ENCODE measurements at places on chromosomes 5 and 9. TPM values are rescaled to one million over a fixed set of nuclear protein-coding genes. Genes with fewer than 3 reads are reported as not detected.

GRCh38 chr5:21686706-21687105, 1166.4 kb downstream of the CDH12 start:
- DNase-seq, result no peak

GRCh38 chr9:131709771-131710431, 30.0 kb downstream of the RAPGEF1 start:
- no peak for DNase-seq

GRCh38 chr9:133707065-133707762, 30.9 kb downstream of the SARDH start:
- DNase-seq, result no peak

- DNase-seq, result no peak
Observed at GRCh38 chr9:91746904-91747303, 203.1 kb downstream of the ROR2 start.

- DNase-seq, result no peak
Observed at GRCh38 chr9:133225171-133226011, 16.3 kb upstream of the OBP2B start.

GRCh38 chr5:132109494-132110053, 36.0 kb downstream of the CSF2 start:
- DNase-seq, result no peak

DNA sequence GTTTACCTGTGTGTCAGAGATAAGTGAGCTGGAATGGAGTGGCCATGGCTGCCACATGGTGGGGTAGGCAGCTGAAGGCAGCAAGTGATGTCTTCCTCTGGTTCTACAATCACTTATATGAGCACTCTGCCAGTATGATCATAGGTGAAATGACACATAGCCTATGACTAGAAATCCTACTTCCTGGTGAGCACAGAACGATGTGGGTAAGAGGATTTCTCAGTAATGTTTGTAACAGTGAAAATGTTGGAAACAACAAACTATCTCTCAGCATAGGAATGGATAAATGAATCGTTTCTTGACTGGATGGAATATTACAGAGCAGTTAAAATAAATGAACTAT, 187.0 kb upstream of the S1PR3 start:
- DNase-seq, result no peak

DNA sequence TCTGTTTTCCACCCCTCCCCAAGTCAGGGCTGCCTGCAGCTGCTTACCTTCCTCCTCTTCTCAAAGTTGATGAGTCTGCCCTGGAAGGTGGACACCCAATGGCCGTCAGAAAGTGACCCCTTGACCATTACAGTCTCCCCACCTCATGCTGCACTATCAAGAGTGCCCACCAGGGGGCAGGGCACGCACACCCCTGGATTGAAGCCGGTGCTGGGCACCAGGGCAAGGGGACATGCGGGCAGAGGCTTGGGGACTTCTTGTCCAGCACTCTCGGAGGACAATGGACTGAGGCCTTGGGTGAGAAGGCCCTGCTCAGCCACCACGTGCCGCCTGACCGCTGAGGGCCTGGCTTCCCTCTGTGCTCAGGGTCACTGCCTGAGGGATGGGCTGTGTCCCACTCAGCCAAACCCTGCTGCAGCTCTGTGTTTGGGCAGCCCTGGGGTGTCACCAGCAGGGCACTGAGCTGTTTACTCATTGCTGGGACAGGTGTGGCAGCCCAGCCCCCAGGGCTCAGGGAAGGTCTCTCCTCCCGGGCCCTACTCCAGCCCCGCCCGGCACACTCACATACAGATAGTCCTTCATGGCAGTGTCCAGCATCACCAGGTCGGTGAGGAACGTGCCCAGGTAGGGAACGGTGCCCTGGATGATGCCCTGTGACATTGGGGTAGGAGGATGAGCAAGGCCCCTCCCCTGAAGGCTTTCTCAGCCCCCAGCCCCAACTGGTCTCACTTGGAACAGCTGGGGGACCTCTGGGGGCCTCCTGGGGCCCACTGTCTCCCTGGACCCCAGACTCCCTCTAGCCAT, 17.7 kb downstream of the RALGDS start:
- peak; percentile 72 for DNase-seq

DNA sequence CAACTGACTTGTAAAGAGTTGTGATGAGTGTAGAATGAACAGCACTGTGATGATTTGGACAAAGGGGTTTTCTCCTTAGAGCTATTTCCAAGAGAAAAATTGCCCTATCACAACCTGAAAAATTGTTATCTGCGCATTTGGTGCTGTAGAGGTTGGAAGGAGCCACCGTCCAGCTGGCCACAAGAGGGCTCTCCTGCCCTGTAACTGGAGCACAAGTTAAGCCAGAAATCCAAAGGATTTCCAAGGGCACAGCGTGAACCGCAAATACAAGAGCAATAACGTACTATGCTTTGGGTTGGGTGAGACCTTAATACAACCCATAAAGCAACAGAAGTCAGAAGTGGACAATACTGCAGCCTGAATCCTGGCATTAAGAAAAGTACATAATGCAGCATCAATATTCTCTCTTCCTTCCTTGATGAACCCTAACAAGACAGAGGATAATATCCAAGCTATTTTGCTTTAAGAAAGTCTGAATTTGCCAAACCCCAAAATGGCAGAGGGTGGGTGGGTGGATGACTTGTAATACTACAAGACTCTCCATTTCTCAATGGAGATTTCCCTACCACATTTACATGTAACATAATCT, 56.8 kb upstream of the SMIM32 start:
- peak; percentile 49 for DNase-seq

- peak; percentile 97 for DNase-seq
Observed at GRCh38 chr9:137435980-137436760, 5.0 kb downstream of the ENTPD8 start.

DNA sequence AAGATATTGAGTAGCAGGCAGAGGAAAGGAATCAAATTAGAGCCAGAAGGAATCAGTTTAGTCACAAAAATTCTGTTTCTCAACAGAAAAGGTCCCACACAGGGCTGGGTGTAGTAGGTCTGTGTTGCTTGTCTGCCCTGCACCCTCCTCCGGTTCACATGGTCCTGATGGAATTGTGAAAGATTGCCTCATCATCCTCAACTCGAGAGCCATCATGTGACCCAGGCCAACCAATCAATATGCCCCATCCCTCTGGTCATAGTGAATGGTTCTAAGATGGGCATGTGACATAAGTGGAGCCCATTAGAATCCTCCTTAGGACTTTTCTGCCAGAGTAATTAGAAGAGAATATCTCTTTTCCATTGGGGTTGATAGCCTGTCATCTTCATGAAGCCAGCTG, 56.7 kb upstream of the RAD23B start:
- no peak for DNase-seq

GRCh38 chr9:120619751-120620655, 40.0 kb upstream of the CDK5RAP2 start:
- DNase-seq, result peak; percentile 49

DNA sequence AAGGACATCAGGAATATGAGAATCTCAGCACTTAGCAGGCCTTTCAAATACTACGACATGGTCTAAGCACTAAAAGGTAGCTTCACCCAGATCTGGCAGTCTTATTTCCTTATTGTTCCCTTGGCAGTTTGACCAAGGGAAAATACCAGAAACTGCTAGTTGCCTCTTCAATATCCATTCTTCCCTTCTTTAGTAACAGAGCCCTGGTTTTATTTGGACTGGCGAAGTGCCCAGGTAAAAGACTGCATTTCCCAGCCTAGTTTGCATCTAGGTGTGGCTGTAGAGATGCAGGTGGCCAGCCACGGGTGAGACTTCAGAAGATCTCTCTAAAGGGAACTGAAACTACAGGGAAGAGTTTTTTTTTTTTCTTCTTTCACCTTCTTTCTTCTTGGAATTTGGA, 21.6 kb downstream of the DMRT2 start:
- DNase-seq, result no peak

TLR4 gene
- 0.28 TPM for total RNA-seq

GABRP gene
- 5.2 TPM for total RNA-seq

PRR16 gene
- total RNA-seq, result 2.8 TPM

FREM1 gene
- total RNA-seq, result 0.17 TPM

SPATA31E1 gene
- not detected for total RNA-seq

PCDHGA2 gene
- total RNA-seq, result 0.13 TPM

Measured in PC-9 (cell line).